Breast epithelium (tissue), 4 donors: ENCODE measurements at places on chromosomes 4 and X. TPM values are rescaled to one million over a fixed set of nuclear protein-coding genes. Genes with fewer than 3 reads are reported as not detected.

DNA sequence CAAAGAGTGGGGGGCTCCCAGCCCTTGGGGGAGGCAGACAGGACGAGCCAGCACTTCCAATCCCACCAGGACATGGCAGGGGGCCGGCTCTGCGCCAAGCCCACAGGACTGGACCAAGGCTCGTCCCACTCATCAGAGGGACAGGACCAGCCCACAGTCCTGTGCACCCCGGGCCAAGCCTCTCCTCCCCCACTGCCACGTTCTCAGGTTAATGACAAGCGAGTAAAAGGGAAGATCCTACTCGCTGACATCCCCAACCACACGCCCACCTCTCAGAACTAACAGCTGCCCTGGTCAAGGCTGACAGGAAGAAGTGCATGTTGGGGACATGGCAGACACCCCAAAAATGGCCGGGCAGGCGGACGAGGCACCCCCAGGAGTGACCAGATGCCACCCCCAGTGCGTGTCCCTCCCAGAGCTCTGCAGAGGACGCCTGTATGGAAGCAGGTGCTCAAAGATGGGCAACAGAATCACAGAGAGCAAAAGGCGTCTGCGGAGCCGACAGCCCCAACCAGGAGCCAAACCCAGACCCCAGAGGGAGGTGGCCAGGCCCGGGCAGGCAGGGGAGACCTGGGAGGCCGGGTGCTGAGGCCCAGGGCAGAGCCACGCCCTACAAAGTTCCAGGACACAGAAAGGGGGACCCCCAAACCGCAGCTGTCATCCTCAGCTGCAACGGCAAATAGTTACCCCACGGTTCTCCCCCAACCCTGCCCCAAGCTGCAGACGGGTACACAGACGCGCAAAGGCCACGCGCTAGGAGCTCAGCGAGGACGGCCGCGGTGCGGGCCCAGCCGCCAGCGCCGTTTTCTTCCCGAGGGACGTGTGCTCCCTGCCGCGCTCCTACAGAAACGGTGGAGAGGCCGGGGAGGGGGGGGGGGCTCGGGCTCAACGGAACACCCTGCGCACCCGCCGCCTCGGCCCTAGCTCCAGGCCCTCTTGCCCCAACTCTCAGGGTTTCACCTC lies 1.7 kb downstream of the CTBP1 start:
- no peak for DNase-seq

DNA sequence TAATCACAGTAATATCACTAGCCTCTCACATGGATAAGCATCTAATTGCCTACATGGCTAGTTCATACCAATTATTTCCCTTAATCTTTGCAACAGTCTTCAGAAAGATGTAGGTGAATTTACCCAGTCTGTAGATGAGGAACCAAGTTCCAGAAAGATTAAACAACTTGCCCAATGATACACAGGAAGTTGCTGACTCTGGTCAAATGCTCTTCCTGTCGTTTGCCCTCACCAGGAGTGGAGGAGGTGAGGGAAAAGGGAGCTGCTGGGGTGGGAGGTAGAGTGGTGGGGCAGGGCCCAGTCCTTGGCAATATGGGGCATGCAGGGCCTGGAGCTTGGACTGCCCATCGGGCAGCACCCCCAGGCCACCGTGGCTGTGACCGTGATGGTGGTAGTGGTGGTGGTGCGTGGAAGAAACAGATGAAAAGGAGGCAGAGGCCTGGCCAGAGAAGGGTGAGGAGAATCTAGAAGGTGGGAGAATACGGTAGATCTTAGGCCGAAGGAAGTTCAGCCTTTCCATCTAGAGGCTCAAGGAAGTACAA lies 2.3 kb upstream of the KDM5C start:
- DNase-seq, result no peak

DNA sequence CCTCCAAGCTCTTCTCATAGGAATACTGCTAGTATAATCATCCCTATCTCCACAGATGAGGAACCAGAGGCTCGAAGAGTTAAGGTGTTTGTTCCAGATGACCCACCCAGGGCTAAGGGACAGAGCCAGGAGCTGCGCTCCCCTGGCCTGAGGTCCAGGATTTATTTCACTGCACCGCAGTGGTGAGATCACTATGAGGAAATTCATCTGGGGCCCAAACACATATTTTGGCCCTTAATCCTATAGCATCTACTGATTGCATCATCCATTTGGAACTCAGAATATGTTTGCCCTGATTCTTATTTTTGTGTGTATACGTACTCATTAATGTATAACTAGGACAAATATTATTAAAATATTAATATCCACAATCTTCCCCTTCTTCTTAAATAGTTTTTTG lies 100.1 kb upstream of the RBPJ start:
- DNase-seq, result no peak

DNA sequence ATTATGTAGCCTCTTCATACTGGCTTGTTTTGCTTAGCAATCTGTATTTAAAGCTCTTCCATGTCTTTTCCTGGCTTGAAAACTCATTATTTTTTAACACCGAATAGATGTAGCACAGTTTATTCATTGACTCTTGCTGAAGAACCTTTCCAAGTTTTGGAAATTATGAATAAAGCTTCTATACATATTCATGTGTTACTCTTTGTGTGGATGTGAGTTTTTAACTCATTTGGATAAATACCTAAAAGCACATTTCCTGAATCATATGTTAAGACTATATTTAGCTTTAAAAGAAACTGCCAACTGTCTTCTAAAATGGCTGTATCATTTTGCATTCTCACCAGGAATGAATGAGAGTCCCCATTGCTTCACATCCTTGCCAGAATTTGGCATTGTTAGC lies 2061.7 kb upstream of the AGA start:
- DNase-seq, result no peak

DNA sequence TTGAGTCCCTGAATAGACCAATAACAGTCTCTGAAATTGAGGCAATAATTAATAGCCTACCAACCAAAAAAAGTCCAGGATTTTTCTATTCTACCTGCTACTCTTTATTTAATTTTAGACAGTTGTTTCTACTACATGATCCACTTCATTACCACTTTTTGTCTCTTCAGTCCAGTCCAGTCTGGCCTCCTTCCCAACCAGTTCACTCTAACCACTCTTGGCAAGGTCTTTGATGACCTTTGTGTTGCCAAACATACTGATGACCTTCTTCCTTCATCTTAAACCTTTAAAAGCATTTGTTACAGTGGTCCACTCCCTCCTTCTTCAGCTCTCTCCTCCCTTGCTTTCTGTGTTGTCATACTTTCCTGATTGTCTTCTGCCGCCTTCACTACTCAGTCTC lies 12.8 kb upstream of the UBQLN2 start:
- no peak for DNase-seq

- no peak for DNase-seq
Measured at GRCh38 chrX:18003876-18004275, 142.8 kb upstream of the RAI2 start.

DNA sequence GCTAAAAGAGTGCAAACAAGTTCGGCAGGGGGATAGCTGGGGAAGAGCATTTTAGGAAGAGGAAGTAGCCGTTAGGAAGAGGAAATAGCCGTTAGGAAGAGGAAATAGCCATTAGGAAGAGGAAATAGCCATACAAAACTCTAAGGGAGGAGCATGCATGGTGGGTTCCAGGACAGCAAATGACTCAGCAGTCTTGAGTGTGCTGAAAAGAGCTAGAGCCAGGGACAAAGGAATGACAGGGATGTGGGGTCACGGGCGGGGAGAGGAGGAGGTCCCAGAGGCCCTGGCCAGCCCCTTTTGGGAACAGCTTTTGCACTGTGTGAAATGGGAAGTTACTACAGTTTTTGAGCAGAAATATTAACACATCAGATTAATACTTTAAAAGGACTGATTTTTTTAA lies 882.6 kb downstream of the TRIML1 start:
- DNase-seq, result no peak

GRCh38 chr4:2875556-2875955 lies 31.9 kb downstream of the ADD1 start:
- DNase-seq, result no peak

DNA sequence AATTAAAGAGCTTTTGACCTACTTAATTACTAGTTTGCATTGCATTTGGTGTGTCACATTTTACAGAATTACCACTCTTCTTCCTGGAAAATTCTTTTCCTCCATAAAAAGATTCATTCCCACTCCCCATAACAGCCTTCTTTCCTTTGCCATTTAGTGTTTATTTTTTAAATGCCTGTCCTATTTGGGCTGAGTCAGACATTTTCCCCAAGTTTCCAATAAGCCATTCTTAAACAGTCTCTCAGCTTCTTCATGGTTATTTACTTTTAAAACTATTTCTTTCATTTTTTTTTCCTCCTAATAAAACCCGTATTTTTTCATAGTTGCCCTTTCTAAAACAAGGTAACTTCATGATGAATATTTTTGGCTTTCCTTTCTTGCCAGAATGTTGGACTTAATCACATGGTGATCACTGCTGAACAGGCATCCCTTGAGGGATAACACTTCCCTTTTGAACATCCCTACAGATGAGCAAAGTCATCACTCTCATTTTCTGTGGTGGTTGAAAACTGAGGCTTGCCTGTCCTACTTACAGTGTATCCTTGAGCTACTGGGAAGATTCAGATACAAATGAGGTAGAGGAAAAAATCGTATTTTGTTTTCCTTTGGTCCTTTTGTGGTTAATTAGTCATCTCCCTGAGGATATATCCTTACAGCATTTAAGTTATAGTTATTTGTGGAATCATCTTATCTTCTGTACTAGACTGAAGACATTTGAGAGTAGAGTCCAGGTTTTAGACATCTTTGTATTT lies 520.5 kb upstream of the NR3C2 start:
- DNase-seq, result no peak

DNA sequence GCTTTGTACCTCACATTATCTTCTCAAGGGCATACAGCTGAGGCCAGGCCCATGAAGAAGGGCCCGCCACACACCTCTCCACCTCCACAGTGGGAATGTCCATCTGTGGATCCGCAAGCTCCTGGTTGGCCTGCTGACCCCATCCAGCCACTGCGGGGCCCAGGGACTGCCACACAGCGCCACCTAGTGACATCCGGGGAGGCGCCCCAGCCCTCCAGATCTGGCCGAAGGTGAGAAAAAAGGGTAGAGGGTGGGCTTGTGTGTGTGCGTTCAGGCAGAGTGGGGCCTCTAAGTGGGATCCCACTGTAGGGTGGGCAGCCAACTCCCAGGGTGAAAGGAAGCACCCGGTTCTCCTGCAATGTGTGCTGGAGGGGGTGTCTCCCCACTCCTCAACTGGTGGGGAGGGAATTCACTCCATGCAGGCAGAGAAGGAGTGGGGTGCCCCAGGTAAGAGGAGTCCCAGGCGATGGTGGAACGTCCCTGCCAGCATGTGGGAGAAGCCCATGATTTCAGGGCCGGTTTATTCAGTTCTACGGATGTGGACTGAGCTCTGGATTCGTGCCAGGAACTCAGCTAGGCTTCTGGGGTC lies 117.3 kb downstream of the ENPP6 start:
- no peak for DNase-seq

GRCh38 chrX:101550362-101550750 lies at the start of gene ARMCX1:
TSS of gene ARMCX1 (plus strand) at chrX:101550547. CDS start at chrX:101552931, 2,384 bp downstream.
- peak; percentile 54 for DNase-seq

GRCh38 chrX:11197671-11198070 lies 86.5 kb downstream of the HCCS start:
- DNase-seq, result no peak

The C1QTNF7 gene
- total RNA-seq, result 14.9 TPM

The HSPA4L gene
- 7.2 TPM for total RNA-seq

The GRPEL1 gene
- 24.1 TPM for total RNA-seq

The F11 gene
- not detected for total RNA-seq

The AKAP4 gene
- not detected for total RNA-seq

The DNAAF6 gene
- not detected for total RNA-seq

The ADGRG4 gene
- under 0.01 TPM for total RNA-seq
